NCI-H1694 treated with DMSO at 0.1 percent for 48 hours (cell line): ENCODE measurements at places on chromosomes 12 and 14.

DNA sequence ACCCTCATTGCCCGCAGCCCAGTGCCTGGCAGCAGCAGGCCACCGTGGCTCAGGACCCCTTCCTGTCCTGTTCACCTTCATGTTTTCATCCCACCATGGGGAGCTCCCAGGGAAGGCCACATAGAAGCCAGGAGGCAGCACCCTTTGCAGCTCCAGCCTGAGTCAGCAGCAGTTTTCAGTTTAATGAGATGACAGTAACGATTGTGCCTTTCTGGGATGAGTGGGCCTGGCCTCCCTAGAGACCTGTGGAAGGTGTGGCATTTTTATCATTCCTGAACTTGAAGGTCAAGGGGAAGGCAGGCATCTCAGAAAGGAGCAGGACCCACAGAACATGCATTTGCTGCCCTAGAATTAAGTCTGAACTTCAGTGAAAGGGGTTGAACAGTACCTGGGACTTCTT, 532.8 kb downstream of the FUT8 start:
- DNase-seq, result no peak

- DNase-seq, result no peak
These were observed 15.7 kb upstream of the CIPC start for GRCh38 chr14:77082356-77082755.

GRCh38 chr12:6078398-6079096, 45.9 kb downstream of the VWF start:
- no peak for DNase-seq

- no peak for DNase-seq
These were observed 82.4 kb downstream of the PPP2R5E start for GRCh38 chr14:63460680-63461369.

DNA sequence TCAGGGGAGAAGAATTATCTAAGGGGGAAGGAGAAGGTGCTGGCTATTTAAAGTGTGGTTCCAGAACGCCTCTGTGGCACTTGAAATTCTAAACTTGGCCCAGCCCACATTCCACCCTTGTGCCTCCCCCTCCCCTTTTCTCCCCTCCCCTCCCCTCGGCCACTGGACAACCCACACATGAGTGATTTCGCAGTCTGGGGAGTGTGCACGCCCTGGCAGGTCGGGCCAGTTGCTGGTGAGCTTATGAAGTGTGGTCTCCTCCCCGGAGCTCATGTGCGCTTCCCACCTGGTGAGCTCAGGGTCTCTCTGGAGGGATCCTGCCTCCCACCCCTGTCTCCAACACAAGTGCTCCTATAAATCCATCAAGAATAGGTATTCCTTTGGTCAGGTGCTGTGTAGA, at the start of gene SLC6A13:
Gene SLC6A13 (minus strand): TSS at position 20 of the 400 bp plus-strand sequence. CDS start 2,784 bp downstream, outside the sequence.
- no peak for DNase-seq

DNA sequence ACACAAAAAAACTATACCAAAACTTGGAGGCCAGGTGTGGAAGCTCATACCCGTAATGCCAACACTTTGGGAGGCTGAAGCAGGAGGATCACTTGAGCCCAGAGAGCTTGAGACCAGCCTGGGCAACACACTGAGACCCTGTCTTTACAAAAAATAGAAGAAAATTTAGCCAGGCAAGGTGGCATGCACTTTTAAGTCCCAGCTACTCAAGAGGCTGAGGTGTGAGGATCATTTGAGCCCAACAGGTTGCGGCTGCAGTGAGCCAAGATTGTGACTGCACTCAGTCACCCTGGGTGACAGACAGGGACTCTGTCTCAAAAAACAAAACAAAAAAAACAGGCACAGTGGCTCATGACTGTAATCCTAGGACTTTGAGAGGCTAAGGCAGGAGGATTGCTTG, 75.4 kb downstream of the RNF34 start:
- DNase-seq, result no peak

- no peak for DNase-seq
These were observed 387.7 kb downstream of the TMTC2 start for GRCh38 chr12:83074358-83074894.
